Breast epithelium (tissue), 4 donors: ENCODE measurements at places on chromosomes 2 and 18. TPM values are rescaled to one million over a fixed set of nuclear protein-coding genes. Genes with fewer than 3 reads are reported as not detected.

GRCh38 chr2:96103761-96104486 is 12.4 kb downstream of the ADRA2B start:
- no peak for DNase-seq

- DNase-seq = no peak
Observed at GRCh38 chr2:86790676-86791572, at the start of gene CD8A. CD8A (minus strand) TSS chr2:86790913; CDS start chr2:86790825, 88 bp downstream.

- no peak for DNase-seq
Observed at GRCh38 chr2:240362826-240363745, 72.4 kb upstream of the GPC1 start.

DNA sequence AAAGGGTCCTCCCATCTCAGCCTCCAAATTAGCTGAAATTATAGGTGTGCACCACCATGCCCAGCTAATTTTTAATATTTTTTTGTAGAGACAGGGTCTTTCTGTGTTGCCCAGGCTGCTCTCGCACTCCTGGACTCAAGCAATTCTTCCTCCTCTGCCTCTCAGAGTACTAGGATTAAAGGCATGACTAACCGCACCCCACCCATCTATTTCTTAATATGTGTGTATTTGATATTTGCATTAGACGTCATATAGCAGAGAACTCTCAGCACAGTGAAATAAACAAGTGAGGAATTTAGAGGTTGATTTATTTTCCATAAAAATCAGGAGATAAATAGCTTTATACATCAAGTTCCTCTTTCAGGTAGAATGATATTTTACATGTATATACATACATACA is 213.5 kb downstream of the FSIP2 start:
- no peak for DNase-seq

Gene MC4R
- not detected for total RNA-seq

Gene CXCR4
- total RNA-seq = 32.4 TPM
